LoVo (cell line): ENCODE measurements at places on chromosomes 12 and 14.

GRCh38 chr12:46413368-46413767 is 40.8 kb upstream of the SLC38A2 start:
- no peak for DNase-seq

DNA sequence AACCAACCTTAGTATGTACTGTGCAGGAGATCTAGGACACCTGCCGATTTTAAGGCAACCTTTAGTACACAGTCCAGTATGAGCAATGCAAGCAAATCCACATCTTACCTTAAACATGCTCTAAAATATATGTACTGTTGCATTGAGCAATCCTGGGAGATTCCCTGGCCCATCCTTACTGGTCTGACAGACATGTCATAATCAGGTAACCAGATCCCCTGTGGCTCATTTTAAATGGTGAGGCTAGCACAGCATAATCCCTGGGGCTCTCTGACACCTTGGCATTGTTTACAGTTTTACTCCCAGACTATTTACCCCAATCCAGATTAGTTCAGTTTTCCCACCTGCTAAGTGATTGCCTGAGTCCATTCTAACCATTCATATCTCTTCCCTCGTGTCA is 15.1 kb downstream of the BMAL2 start:
- DNase-seq, result no peak

DNA sequence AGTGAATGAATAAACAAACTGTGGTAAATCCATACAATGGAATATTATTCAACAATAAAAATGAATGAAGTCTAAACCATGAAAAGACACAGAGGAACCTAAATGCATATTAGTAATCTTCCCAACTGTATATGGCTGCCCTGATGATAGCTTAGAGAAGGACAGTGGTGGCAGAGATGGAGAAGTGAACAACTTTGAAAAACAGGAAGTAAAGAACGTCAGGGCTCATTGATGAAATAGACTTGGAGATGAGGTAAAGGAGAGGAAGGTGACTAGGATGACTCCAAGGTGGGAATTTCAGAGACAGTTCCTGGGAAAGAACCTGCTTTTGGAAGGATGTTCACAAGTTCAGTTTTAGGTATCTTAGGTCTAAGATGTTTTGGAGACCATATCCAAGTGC is 36.3 kb upstream of the NT5DC3 start:
- DNase-seq, result no peak

- no peak for DNase-seq
Observed at GRCh38 chr12:93844164-93844784, 167.1 kb downstream of the CRADD start.

DNA sequence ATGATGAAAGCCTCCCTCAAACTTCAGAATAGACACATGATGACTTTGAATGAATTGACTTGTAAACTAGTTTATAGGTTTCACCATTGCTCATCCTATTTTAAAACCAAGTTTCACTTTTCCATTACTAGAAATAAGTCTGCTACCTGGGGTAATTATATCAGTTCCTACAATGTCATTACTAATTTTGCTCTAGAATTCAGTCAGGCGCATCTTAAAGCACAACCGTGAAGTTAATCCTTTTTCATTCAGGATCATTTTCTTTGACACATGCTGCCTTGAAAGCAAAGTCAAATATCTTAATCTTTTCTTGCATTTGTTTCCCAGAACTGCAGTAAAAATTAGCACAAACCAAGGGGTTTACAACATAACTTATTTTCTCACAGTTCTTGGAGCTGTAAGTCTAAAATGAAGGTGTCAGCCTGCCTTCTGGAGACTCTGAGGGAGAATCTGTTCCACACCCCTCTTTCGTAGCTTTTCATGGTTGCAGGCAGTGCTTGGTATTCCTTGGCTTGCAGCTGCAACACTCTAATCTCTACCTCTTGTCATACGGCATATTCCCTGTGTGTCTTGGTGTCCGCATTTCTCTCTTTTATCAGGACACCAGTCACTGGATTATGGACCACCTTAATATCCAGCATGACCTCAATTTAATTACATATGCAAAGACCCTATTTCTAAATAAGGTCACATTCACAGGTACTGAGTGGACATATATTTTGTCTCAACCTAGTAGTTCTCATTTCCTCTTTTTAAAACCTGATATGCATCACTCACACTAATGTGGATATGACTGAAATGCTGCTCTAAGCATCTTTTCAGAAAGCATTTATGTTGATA is 114.3 kb upstream of the PDZRN4 start:
- DNase-seq, result no peak

DNA sequence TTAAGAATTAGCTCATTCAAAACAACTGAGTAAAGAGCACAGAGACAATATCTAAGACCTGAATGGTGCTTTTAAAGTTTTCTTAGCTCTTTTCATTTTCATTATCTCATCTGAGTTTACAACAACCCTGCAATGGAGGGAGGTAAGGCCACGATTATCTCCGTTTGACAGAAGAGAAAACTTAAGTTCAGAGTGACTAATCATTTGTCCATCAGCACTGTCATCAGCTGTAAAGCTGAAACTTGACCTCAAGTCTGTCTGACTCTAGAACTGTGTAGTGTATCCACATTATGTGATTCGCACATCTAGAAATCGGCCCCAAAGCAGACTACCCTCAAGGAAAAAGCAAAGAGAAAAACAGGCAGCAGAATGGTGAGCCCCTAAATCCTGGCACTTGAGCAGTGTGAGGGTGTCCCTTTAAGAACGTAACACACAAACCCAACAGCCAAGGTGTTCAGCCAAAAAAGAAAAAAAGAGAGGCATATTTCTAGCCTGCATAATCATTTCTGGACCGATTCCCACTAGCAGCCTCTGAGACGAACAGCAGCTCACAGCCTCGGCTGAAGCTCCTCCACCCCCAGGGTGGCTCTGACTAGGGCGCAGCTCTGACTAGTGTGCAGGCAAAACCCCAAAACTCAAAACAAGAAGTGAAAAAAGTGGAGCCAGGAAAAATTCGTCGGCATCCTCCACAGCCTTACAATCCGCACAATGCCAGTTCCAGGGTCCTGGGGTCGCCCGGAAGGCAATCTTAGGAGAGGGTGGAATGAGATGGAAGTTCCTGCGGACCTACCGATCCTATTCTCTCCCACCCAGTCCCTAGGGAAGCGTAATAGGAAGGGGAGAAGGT is 1.6 kb downstream of the STXBP6 start:
- DNase-seq, result no peak

- no peak for DNase-seq
Observed at GRCh38 chr12:53211476-53212381, 4.7 kb upstream of the ITGB7 start.

GRCh38 chr14:104366931-104367865 is 212.4 kb upstream of the C14orf180 start:
- DNase-seq, result no peak

DNA sequence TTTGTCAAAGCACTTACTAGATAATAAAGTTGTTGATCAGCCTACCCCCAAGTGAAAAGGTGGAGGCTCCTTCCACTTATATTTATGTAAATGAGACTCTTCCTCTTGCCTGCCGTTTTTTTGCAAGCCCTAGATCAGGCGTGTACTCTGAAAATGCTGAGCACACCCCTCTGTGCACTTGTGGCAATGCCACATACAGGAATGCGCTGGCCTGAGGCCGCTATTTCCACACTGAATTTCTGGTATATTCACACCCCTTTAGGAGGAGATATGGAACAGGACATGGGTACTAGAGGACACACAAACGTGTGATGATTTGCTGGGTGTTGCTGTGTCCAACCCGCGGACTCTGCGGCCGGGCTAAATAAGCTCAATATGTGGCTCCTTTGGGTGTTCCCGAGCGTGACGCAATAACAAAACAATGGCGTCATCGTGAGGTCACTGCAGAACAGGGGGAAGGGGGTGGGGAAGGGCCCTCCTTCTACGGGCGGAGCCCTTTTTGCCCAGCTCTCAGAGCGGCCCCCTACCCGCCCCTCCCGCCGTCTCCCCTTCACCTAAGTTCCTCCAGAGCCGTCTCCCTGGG is 554 bp upstream of the TSPAN31 start:
- DNase-seq, result peak; percentile 85

DNA sequence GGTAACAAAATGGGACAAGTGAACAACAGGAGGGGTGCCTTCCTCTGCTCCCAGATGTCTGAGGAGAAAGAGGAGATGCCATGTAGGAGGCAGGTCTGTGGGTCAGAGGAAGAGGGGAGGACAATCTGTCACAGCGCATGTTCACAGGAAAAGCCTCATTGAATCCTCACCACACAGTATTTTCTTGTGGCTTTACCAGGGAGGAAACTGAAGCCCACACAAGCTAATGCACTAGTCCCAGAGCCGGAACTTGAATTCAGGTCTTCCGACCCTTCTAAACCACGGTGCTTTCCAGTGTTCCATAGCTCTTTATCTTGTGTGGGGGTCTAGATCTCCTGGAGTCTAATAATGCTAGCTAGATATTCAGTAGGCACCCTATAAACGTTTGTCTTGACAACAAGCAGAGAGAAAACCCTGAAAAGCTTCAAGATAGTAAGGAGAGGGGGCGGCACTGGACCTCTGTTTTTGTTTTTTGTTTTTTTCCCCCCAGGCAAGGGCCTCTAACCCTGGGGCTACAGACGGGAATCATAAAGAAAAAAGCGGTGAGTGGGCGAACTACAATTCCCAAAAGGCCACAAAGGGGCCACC is 371 bp upstream of the SHMT2 start:
- no peak for DNase-seq

GRCh38 chr14:100147181-100147631 is 12.2 kb downstream of the DEGS2 start:
- DNase-seq, result no peak

- peak; percentile 11 for DNase-seq
Observed at GRCh38 chr12:88371416-88372183, 208.7 kb downstream of the KITLG start.

GRCh38 chr14:22509036-22509709 is 79.9 kb downstream of the DAD1 start:
- DNase-seq, result no peak

- DNase-seq, result no peak
Observed at GRCh38 chr12:622416-622815, 40.8 kb downstream of the NINJ2 start.

GRCh38 chr14:19823765-19824164 is 20.2 kb downstream of the OR4N2 start:
- DNase-seq, result no peak

DNA sequence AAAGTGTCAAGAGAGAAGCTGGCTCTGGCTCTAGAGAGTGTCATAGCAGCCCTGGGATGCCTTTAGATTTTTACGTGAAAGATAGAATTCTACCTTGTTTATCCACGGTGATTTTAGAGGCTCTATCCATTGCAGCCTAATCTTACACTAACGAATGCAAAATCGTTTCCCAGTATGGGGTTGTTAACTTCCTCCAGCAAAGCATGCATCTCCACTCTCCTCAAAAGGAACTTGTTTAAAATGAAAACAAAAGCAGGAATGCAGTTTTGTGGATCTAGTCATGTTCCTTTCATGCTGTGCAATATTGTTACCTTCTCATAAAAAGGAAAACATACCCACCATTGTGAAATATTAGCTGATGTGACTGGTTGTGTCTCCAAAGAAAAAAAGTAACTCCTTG is 88.4 kb downstream of the ANO2 start:
- no peak for DNase-seq

DNA sequence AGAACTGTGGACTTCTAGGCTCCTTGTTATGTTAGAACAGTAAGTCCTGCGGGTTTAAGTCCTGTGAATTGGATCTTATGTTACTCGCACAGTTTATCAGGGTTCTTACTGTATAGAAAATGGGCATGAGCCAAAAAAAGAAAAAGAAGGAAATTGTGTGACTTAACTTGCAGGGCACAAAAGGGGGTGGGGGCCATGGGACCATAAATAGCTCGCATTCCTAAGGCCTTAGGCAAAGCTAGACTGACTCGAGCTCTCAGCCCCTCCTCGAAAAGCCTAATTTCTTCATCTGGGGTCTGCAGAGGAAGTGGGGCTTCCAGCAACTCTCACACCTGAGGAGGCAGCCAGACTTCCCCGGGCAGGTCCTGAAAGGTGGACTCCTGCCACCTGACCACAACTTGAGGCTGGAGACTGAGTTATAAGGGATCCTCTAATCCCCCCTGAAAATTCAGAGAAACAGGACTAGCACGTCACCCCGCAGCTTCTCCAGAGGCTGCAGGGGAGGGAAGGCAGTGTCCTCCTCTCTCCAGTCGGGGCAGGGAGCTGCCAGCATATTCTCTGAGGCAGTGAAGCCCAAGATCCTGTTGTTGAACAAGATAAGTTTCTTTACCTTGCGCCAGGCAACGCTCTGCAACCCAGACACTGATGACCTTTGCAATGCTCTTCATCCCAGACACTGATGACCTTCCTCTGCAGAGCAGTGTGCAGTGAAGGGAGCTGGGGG is 280.5 kb downstream of the PCNX1 start:
- DNase-seq, result no peak

GRCh38 chr14:35211067-35211466 is 81.1 kb upstream of the PSMA6 start:
- no peak for DNase-seq

DNA sequence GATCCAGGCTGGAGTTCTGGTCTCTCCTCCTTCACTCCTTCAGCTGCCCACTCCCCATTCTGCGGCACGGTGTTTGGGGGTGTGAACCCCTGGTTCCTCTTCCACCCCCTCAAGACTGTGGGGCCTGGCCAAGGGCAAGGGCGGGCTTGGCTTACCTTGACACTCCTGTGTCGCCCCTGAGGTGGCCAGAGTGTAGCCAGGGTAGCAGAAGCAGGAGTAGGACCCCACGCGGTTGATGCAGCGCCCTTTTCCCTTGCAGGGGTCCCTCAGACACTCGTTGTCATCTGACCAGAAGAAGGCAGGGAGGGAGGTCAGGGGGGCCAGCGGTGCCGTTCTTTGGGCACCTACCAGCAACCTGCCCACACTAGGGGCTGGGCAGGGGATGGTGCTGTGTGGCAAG is 28.2 kb downstream of the ISCA2 start:
- no peak for DNase-seq

GRCh38 chr12:41606468-41607445 is 418.6 kb downstream of the PDZRN4 start:
- DNase-seq, result no peak

DNA sequence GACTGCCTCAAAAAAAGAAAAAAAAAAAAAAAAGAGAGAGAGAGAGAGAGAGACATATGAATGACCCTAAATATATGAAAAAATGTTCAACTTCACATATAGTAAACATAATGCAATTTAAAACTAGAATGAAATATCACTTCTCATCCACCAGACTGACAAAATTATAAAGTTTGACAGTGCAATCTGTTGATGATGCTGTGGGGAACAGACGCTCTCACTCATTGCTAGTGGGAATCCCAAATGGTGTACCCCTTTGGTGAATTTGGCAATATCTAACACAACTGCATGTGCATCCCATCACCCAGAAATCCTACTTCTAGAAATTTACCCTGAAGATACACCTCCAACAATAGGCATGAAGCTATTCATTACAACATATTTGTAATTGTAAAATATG is 2.3 kb upstream of the GSG1 start:
- DNase-seq, result no peak
